ENCODE measurements at places on chromosomes 12 and 14. TPM values are rescaled to one million over a fixed set of nuclear protein-coding genes. Genes with fewer than 3 reads are reported as not detected.

The RBM25 gene
- 194 TPM for polyA plus RNA-seq

The TAS2R42 gene
- polyA plus RNA-seq: not detected

The KCNK10 gene
- 0.23 TPM for polyA plus RNA-seq

- no peak for DNase-seq
Measured at GRCh38 chr12:8709124-8709830, 11.5 kb downstream of the RIMKLB start.

The ASCL1 gene
- not detected for polyA plus RNA-seq

The WSCD2 gene
- polyA plus RNA-seq: 8.7 TPM

The KRT75 gene
- polyA plus RNA-seq: not detected

The KRT2 gene
- not detected for polyA plus RNA-seq

GRCh38 chr12:45658020-45658419, 71.5 kb upstream of the ARID2 start:
- no peak for DNase-seq

The KERA gene
- polyA plus RNA-seq: not detected

The MGP gene
- polyA plus RNA-seq: 40.5 TPM

The TTC9 gene
- polyA plus RNA-seq: 3.8 TPM

DNA sequence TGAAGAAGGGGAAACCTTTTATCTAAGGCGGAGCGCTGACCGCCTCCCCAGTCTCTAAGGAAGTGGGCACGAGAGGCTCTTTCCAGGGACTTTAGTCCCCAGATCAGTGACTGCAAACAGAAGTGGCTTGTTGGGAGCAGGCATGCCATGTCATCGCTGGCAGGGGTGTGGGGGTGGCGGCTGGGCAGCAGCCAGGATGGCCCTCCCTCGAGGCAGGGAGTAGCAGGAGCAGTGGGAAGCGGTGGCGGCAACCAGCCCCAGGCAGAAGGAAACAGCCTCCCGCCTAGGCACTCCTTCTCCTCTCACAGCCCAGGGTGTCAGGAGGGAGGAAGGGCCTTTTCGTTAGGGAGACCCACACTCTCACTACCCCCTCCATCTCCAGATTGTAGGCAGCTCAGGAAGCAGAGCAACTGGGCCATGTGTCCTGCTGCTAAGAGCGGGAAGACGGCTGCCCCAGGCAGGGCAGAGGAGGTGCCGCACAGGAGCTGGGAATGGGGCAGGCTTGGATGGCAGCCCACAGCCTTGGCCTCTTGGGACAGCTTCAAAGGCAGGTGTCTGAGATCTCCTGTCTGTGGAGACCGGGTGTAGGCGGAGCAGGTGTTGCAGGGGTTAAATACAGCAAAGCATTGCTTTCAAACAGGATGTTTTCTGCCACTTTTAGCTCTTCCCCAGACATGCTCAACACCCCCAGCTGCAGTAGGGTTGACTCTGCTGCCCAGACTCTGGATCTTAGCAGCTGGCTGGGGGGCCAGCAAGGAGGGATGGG, 21.8 kb downstream of the VDR start:
- DNase-seq: no peak

DNA sequence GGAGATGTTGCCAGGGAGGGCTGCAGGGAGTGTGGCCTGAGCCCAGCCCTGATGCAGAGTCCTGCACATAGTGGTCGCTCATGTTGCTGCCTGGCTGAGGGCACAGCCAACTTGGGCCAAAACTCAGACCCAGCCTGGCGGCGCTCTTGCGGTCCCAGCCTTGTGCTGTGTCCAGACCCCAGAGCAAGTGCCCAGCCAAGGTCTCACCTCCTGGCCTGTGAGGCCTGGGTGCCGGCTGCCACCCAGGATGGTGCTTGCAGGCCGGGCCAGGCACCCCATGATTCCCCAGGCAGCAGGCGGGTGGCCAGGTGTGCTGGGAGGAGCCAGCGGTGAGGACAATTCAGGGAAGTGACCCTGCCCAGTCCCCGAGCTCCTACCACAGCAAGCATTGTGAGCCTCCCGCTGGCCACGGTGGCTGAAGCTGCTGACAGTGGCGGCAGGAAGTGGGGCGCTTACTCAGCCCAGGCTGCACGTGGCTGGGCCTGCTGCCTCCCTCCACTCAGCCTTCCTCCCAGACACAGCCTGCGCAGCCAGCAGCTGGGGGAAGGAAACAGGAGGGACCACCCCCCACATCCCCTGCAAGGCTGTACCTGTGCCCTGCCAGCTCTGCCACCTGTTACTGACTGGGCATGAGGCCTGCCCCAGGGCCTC, 17.7 kb upstream of the PGF start:
- DNase-seq: no peak

The PNN gene
- 199 TPM for polyA plus RNA-seq

DNA sequence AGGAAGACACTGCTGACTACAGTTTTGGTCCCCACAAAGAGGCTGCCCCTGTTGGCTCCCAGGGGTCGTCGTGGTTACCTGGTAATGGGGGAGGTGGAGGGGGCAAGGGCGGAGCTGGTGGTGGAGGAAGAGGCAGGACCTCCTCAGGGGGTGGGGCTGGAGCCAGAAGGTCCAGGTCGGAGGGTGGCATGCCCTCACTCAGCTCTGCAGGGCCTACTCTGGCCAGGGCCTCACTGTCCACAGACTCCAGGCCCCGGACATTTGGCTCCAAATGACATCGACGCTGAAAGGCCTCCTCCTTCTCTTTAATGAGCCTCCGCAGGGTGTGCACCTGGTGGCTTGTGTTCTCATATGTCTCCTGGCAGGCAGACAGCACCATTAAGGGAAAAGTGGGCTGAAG, 28.5 kb downstream of the PRPF40B start:
- no peak for DNase-seq

GRCh38 chr12:80101126-80101525, 1.8 kb downstream of the OTOGL start:
- DNase-seq: no peak

GRCh38 chr14:22651586-22651985, 7.4 kb upstream of the OR6J1 start:
- no peak for DNase-seq

The SOAT2 gene
- polyA plus RNA-seq: 2.0 TPM

- DNase-seq: no peak
Measured at GRCh38 chr14:66244834-66245233, 241.3 kb upstream of the CCDC196 start.

- DNase-seq: no peak
Measured at GRCh38 chr12:41184864-41185263, 3.3 kb upstream of the PDZRN4 start.

DNA sequence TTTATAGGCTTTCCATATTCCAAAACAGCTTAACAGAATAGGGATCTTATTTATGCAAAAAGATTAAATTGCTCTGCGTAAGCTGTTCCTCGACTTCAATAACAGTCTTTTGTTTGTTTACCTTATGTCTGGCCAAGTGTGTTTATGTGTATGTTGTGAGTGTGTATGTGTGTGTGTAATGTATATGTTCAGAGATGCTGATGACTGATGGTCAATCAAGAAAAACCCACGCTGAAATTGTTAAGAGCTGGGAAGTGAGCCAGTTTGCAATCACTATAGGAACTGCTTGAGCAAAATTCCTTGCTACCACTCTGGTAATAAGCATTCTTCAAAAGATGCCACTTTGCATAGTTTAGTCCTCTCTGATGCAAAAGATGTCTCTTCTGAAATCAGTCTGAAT, 59.6 kb downstream of the PRKD1 start:
- no peak for DNase-seq

The ACRBP gene
- 6.8 TPM for polyA plus RNA-seq
